ENCODE measurements at places on chromosomes 5 and 9. TPM values are rescaled to one million over a fixed set of nuclear protein-coding genes. Genes with fewer than 3 reads are reported as not detected.

The DPH7 gene
- 30.3 TPM for total RNA-seq

The PSAT1 gene
- total RNA-seq: 180 TPM

The EPB41L4B gene
- 23.6 TPM for total RNA-seq

The PLAA gene
- 41.4 TPM for total RNA-seq

The DENND1A gene
- 9.4 TPM for total RNA-seq

The FBP1 gene
- not detected for total RNA-seq

The SURF4 gene
- 193 TPM for total RNA-seq

The KIF2A gene
- 34.9 TPM for total RNA-seq

The DNAH5 gene
- total RNA-seq: 2.2 TPM

The GLRA1 gene
- total RNA-seq: not detected

The IL4 gene
- total RNA-seq: not detected

The JMY gene
- 3.6 TPM for total RNA-seq

The FBN2 gene
- 18.3 TPM for total RNA-seq

The MZB1 gene
- total RNA-seq: not detected

The RAPGEF1 gene
- 47.1 TPM for total RNA-seq

The PCDHB5 gene
- total RNA-seq: 1.6 TPM

The PCDHA6 gene
- 0.08 TPM for total RNA-seq

The PCDHA12 gene
- total RNA-seq: 3.2 TPM

The IL7R gene
- 0.36 TPM for total RNA-seq

The CCDC192 gene
- total RNA-seq: not detected

The TMC1 gene
- 0.03 TPM for total RNA-seq

The CDC20B gene
- total RNA-seq: 0.07 TPM

The UBE2B gene
- 68.2 TPM for total RNA-seq

The CNTNAP3B gene
- total RNA-seq: 15.8 TPM
